ENCODE measurements at places on chromosomes 2 and 18.

GRCh38 chr18:4251873-4252272 is 203.2 kb downstream of the DLGAP1 start:
- no peak for DNase-seq

GRCh38 chr2:235670974-235671787 is 177.3 kb downstream of the AGAP1 start:
- no peak for DNase-seq

- peak; percentile 77 for DNase-seq
Measured at GRCh38 chr2:144183727-144184126, 336.2 kb downstream of the ZEB2 start.

GRCh38 chr2:22134421-22134820 is 1010.7 kb downstream of the TDRD15 start:
- no peak for DNase-seq

DNA sequence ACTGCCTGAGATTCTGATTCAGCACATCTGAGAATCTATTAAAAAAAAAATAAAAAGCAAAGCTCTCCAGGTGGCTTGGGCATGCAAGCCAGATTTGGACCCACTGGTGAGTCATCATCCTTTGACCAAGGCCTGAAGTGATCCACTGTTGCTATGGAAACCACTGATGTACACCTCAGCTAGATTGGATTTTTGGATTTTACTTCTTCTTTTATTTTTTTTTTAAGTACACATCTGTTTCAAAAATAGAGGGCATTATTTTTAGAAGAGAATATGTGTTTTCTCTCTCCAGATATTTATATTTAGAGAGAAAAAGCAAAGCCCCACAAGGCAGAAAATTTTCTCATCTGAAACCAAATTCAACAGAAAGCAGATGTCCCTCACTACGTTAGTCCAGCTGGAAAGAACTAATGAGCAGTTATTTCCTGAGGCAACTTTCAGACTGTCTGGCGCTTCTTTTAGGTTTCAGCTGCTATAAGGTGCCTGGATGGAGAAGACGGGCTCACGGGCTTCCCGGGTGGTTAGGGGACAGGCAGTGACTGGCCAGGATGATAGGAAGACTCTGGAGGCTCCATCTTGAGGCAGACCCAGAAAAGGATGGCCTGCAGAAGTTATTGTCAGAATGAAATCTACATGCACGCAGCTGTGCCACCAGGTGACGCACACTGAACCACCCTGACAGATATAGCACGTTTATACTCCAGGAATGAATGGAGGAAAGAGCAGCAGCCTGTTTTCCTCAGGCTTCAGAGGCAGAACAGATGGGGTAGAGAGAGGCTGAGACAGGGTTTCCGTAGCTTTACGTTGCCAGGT is 50.5 kb downstream of the MRPL35 start:
- DNase-seq: peak; percentile 36

GRCh38 chr2:39179974-39180960 is 59.4 kb upstream of the SOS1 start:
- DNase-seq: no peak

GRCh38 chr2:46528880-46529279 is 49.5 kb downstream of the TMEM247 start:
- no peak for DNase-seq

DNA sequence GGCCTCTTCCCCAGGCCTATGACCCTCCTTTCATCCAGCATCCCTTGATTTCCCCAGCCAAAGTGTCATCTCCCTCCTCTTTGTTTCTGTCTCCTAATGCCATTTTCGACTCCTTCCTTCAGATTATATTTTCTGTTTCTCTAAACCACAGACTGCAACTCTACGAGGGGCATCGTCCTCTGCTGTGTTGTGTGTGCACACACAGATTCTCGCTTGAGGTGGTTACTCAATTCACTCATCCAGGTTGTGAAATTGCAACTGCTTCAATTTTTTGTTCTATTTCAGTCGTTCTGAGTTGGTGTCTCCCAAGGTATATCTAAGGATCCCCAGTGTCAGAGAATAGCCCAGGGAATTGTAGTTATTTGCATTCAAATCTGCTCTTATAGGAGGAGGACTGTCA is 113.5 kb upstream of the NDUFV2 start:
- DNase-seq: no peak

DNA sequence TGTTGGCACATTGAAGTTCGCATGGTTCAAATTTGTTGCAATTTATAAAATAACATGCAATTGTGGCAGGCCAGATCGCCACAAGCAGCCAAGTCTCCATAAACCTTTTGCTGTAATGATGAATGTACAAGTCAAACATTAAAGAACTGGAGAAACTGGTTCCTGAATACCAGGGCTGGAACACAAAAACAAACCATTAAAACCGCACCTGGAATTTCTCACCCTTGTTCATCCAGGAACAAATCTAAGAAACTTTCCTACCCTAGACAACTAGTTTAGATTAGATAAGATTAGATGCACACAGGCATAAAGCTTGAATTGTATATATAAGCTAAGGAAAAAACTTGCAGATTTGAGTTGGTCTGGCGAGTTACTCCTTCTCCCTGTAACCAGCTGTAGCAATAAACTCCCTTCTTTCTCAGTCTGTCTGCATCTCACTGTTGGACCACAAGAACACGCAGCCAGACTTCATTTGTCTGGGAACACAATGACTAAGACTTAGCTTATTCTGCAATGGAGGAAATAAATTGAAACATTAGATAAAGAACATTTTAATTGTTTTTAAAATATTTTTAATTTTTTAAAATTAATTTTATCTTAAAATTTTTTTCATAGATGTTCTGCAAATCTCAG is 1835.5 kb upstream of the LRRTM1 start:
- peak; percentile 78 for DNase-seq

- DNase-seq: peak; percentile 63
Measured at GRCh38 chr2:20444101-20444992, 2.5 kb upstream of the RHOB start.

DNA sequence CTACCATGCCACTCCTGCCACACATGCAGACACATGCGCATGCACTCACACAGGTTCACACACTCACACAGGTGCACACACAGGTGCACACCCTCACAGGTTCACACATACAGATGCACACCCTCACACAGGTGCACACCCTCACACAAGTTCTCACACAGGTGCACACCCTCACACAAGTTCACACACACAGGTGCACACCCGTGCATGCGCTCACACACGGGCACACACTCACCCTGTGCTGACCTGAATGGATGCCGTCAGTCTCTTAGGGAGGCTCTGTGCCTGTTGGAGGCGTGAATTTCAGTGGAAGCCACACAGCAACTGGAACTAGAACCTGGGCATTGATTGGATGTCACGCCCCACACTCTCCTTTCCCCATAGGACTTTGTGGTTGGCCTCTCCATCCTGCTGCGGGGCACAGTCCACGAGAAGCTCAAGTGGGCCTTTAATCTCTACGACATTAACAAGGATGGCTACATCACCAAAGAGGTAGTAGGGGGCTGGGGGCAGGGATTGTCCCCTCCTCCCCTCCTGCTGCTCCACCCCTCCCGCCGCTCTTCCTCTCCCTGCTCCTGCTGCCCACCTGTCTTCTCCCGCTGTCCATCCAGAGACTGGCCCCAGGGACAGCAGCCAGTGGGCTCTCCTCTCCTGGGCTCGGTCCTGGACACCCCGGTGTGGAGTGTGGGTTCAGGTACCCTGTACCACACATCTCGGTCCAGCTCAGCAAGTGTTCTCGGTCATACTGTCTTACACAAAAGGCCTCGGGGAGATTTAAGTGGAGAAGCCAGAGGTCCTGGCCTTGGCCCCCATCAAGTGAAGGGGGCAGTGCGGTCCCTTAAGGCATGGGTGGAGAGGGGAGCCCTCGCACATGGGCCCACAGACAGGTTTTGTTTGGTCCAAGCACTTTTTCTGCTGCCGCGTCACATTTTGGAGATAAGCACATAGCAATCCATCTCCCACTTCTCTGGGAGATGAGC is 21.0 kb upstream of the FAHD2A start:
- no peak for DNase-seq

DNA sequence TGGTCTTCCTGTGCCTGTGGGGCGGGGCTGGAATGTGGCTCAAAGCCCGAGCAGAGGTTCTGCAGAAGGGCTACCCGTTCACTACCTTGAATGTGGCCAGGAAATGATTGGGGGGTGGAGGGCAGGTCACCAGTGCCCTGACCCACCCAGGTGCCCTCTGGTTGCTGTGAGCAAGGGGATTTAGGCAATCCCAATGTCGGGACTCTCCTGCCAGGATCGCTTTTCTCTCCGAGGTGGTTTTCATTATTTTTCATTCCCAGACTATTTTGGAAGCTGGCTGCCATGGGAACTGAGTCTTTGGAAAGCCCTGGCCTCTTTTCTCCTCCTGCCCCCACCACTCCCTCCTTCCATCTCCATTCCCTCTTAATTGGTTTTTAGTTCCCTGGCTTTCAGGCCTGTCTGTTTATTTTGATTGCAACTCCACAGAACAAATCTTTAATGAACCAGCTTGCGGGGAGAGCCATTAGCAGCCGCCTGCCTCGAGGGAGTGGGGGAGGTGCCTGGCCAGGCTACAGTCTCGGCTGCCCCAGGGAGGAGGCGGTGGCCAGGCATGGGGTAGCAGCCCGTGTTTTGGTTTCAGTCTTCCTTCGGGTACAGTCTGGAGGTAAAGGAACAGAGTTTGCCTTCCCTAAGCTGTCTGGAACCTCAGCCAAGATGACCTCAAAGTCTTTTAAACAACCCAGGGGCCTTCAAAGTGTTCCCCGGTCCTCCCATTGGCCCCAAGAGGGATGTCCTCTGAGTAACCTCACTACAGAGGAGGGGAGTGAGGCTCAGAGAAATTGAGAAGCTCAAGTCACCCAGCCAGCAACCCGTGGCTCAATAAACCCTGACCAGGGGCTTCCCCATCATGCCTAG is 114.4 kb upstream of the HAAO start:
- peak; percentile 91 for DNase-seq

DNA sequence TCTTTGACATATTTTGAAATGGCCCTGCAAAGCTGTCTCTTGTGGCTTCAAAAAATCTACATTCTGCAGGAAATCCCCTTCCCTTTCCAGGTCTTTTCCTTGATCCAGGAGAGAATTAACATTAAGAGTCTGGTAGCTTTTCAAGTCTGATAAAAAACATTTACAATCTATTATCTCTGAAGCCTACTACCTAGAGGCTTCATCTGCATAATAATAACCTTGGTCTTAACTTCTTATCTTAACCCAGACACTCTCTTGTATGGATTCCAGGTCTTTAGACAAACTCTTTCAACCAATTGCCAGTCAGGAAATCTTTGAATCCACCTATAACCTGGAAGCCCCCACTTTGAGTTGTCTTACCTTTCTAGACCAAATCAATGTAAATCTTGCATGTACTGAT is 179.3 kb upstream of the ZC3H15 start:
- DNase-seq: no peak

- no peak for DNase-seq
Measured at GRCh38 chr2:101689114-101689825, 8.2 kb upstream of the MAP4K4 start.

DNA sequence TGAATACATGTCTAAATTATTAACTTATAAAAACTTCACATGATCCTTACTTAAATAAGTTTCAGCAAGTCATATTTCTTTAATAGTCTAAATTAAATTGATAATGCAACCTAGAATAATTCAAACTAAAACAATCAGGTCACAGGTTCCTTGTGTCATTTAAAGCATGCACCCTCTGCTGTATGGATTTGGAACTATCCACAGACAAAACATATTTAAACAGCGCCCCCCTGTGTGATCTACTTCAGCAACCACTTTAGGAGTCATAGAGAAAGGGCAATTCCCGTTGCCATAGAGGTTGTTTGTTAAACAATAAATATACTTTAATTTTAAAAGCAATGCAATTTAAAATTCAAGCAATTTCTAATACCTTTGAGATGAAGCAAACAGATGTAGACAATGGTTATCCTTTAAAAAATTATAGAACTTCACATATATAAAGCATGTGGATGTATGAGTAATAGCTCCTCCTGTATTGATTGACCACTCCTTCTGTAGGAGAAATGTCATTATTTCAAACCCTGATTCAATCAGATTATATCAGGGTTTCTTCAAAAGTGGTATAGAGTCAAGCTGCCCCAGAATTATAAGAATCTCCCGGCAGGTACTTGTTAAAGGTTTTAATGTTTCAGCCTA is 21.2 kb downstream of the GRB14 start:
- peak; percentile 48 for DNase-seq

- peak; percentile 45 for DNase-seq
Measured at GRCh38 chr18:5285326-5285725, 10.2 kb downstream of the ZBTB14 start.

- DNase-seq: peak; percentile 89
Measured at GRCh38 chr2:201909961-201910361, 103.6 kb downstream of the CDK15 start.

GRCh38 chr18:48300463-48300961 is 108.7 kb downstream of the ZBTB7C start:
- peak; percentile 35 for DNase-seq

GRCh38 chr18:12312976-12313375 is 4.9 kb downstream of the TUBB6 start:
- DNase-seq: no peak

DNA sequence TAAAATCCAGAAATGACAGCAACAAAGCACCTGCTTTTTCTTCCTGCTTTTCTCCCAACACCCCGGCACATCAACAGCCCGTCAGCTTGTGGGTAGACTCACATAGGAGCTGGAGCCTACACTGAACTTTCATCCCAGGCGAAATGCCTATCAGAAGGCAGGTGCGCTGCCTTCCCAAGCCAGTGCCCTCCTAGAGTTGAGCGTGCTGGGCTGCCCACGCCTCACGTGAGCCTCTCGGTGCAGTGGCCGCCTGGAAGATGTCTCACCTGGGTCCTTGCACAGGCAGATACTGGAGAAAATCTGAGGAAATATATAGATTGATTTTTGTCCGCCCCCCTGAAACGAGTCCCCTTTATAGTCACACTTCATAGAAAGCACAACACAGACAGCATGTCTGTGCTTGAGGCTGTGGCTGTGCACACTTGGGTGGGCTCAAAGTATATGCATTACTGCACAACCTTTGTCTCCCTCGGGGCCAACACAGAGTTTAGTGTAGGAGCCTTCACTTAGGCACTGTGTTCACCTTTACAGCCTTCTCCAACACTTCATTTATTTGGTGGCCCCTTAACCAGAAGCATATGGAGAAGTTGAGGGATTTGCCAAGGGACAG is 112.5 kb downstream of the SMAD7 start:
- no peak for DNase-seq

DNA sequence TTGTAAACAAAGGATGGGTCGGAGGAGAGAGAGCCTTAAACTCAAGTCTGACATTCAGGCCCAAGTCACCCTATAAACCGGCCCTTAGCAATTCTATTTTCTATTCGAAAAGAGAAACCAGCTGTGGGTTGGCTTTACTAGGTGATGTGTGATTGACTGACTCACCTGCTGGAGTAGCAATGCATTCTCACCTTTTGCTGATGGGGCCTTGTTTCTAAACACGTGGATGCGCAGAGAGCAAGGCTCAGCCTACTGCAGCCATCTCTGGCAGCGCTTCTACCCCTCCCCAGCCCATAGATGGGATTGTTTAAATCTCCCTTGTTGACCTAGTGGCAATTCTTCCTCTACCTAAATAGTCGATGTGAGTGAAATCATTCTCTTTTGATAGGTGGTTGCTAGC is 138.5 kb downstream of the MEIS1 start:
- peak; percentile 50 for DNase-seq
